ENCODE measurements at places on chromosomes 3 and 15.

- no peak for DNase-seq
These were observed 908.1 kb downstream of the DIPK2A start for GRCh38 chr3:144879701-144880100.

GRCh38 chr15:79641841-79642240, 209.7 kb downstream of the MINAR1 start:
- no peak for DNase-seq

DNA sequence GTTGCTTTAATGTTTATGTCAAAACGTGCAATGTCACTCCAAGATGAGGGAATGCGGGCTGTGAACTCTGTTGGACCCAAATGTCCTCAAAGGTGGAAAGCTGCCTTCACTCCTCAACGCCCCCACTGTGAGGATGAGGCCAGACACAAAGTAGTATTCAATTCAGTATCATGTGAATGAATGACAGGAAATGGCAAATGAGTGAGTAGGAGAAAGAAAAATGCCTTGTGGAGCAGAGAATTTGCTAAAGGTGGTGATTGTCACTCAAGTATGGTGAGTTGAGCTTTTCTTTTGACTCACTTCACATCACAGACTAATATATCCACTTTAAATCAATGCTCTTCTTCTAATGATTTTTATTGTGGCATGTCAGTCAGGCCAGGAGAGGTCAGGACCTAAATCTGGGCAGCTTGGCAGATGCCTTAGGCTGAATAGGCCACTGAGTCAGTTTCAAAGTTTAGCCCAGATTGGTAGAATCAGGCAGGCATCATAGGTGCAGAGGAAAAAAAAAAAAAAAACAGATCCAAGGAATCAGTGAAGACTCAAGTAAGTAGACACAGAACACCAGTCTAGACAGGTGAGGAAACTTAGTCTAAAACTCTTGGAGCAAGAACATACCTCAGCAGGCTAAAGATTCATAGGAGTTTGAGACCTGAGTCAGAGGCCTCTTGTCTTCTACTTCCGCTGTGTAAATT, 71.0 kb upstream of the ZBED2 start:
- no peak for DNase-seq

- no peak for DNase-seq
These were observed 175.7 kb downstream of the FAM43A start for GRCh38 chr3:194861375-194861774.

- DNase-seq, result no peak
These were observed 29.2 kb upstream of the CYP11A1 start for GRCh38 chr15:74396445-74397238.

DNA sequence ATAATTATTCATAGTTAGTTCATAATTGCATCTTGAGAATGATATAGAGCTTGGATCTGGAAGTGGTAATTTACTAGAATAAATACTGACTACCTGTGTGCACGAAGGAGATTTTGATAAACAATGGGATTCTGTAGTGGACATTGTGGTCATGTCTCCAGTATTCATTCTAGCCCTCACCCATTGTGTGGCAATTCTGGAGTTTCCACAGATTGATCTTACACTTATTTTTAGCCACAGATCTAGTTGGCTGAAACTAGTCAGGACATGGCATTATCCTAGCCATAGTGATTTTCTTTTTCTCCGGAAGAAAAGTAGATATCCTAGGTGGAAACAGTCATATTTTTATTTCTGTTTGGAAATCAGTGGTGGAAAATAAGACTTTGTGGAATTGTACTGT, 833.1 kb downstream of the NAALADL2 start:
- DNase-seq, result no peak

- DNase-seq, result no peak
These were observed 43.3 kb downstream of the ADAMTS9 start for GRCh38 chr3:64644483-64644882.

- DNase-seq, result no peak
These were observed 37.4 kb downstream of the WWTR1 start for GRCh38 chr3:149620291-149621020.

- peak; percentile 9 for DNase-seq
These were observed 16.7 kb upstream of the GPR160 start for GRCh38 chr3:170021083-170021482.

All from erythroblast (primary cell).